Kidney (tissue), 22 donors: ENCODE measurements at places on chromosomes 3 and 15. TPM values are rescaled to one million over a fixed set of nuclear protein-coding genes. Genes with fewer than 3 reads are reported as not detected.
A peak's percentile ranks its signal among the peaks of the same experiment; 100 is the strongest.

DNA sequence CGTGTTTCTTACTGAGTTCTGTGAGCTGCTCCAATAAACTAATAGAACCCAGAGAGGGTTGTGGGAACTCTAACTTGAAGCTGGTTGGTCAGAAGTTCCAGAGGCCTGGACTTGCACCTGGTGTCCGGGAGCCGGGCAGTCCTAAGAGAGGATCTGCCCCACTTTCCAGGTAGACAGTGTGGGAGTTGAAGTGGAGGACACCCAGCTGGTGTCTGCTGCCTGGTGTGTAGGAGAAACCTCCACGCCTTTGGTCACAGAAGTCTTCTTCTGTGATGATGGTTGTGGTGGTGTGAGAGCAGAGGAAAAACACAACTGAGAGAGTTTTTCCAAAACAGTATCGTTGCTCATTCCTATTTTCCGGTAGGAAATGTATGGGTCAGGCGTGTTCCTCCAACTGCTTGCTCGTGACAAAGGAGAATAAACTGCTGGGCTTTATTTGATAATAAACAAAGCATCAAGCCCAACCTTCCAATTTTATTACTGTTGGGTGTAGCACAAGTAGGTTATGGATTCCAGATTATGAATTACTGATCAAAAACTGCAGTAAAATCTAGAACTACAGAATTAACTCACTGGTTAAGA is 137.0 kb downstream of the KLF13 start:
- no peak for DNase-seq

DNA sequence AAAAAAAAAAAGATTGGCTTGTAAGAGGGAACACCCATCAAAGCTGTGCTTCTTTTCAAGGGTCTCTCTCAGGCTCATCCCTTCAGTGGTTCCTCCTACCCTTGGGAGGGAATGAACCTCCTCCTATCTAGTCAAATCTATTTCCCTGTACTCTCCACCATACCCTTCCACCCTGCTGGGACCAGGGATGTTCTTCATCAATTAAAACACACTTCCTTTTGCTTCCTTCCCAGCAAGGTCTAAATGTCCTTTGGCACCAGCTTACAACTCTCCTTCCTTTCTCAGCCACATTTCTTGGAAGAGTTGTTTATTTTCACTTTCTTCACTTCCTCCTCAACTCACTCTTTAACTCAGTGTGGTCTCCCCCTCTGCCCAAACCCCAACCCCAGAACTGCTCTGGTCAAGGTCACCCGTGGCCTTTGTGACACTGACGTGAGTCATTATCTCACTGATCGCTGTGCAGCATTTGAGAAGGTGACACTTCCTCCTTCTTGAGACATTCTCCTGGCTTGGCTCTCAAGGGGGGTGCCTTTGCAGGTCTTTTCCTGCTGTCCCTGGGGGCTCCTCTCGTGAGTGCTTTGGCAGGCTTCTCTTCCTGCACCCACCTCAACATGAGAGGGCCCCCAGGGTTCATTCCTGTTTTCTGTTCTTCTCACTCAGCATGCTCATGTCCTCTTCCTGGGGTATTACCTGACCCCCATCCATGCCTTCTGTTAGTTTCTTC is 210.5 kb upstream of the TLE3 start:
- no peak for DNase-seq

DNA sequence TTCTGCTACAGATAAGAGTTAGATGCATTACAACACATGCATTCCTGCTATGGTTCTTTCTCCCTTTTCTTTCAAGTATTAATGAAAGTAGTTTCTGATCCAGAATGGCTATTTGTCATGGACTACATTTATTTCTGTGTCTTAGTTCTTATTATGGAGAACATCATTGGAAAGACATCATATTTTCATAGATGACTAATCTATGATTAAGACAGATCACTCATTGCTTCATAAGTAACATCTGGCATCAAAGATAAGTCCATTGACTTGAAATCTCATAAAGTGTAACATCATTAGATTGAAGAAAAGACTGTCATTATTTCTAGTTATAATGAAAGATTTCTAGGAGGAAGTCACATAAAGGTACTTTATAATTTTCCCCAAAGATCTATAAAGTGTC is 366.7 kb downstream of the NSUN3 start:
- DNase-seq = no peak

DNA sequence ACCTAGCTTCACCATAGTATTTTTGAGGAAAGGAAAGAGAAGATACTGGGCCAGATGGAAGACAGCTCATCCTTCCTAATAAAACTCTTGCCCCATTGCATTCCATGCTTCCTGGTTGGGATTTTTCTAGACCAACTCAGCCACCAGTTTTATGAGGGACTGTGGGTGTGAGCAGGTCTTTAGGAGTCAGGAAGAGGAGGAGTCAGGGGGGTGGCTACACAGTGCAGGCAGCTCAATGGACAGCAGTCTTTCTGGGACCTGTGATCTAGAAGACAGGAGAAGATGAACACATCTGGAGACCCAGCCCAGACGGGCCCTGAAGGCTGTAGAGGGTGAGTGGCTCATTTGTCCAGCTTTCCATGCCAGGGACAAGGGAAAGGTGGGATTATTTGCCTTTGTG is at the start of gene NOX5:
Gene NOX5, plus strand, starts transcription at position 242 of the 400 bp plus-strand sequence. Its CDS starts 41 bp downstream, at position 283.
- peak; percentile 7 for DNase-seq

GRCh38 chr3:123447749-123448517 is 957 bp downstream of the ADCY5 start:
- DNase-seq = no peak

GRCh38 chr3:159770998-159771397 is 217.6 kb upstream of the IL12A start:
- DNase-seq = no peak

DNA sequence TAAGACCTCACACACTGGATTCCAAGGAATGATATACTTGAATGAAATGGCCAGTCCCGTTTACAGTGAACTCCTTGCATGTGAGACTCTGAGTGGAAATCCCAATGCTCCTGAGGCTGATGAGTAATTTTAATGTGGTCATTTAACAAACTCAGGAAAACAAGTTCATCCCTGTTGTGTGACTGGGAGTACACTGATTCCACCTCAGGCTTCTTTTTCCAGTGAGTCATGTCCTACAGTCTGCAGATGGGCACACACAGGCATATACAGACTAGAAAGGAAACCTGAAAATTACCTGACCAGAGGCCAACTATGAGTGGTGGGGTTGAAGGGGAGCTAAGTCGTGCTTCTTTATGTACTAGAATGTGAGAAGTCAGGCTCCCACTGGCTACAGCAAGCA is 5.8 kb downstream of the SQOR start:
- DNase-seq = no peak

DNA sequence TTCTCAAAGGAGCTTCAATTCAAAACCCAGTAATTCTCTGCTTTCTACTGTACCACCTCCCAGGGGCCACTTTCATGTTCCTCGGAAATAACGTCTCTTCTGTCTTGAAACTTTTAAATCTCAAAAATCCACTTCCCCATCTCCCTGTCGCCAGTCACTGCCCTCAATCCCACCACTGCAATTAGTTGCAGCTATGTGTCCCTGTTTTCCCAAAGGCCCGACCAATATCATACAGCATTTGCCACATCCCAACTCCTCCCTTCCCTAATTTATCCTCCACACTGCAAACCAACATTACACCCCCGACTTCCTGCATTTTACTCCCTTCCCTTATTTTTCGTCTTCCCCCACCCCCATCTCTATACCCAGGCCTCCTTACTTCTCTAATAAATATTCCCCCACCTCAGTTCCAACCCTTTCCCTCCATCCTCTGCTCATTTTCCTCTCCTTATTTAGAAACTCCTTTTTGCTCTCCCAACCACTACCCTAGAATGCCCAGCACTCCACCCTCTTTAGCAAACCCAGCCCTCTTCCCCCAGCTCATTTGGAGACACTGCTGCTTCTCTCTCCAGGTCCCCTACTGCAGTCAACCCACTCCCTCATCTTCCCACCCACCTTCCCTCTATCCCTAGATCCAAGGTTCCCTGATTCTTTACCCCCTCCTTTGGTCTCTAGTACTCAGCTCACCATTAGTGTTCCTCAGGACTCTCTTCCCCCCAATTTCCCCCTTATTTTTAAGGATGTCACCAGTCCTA is 1.1 kb downstream of the NPTN start:
- DNase-seq = peak; percentile 68

- DNase-seq = no peak
These were observed 84.9 kb upstream of the TBL1XR1 start for GRCh38 chr3:177282119-177282655.

DNA sequence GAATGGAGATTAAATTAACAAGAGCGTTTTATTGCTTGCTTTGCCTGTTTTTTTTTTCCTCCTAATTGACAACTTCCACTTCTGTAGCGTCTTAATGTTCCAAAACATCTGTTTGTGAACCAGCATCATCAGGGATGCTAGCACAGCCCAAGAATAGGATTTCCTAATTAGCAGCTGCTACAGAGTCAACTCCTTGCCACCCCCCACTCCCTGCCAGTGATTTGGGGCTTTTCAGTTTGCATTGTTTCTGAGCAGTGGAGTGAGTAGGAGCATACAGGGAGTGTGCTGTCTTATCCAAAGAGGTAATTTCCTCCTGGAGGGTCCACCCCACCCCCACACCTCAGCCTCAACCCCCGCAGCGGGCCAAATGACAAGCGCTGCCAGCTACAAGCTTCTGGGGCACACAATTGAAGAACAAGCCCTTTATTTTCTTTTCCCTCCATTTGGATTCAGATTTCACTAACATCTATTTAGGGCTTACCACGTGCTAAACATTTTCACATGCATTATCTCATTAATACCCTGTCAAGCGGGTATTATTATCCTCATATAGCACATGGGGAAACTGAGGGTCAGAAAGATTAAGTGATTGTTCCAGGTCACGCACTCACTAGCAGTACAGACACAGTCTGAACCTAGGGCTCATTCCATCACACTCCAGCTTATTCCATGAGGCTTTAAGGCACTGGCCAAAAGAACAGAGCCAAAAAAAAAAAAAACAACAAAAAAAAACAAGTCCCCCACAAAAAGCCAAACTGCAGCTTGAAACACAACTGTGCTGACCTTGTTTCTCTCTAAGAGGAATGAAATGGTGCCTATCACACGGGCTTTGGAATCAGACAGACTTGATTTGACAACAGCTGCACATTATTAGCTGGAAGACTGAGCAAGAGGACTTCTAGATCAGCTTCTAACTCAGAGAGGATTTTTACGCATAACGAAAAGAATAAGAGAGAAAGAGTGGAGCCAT is 16.4 kb downstream of the HEG1 start:
- DNase-seq = peak; percentile 80

- no peak for DNase-seq
These were observed 12.9 kb downstream of the B3GNT5 start for GRCh38 chr3:183265834-183266417.

- no peak for DNase-seq
These were observed 33.9 kb upstream of the TBC1D23 start for GRCh38 chr3:100226712-100227429.

- peak; percentile 31 for DNase-seq
These were observed 262.5 kb upstream of the LRTM1 start for GRCh38 chr3:55190331-55190730.

GRCh38 chr3:170469151-170470062 is 50.7 kb downstream of the CLDN11 start:
- DNase-seq = peak; percentile 94

GRCh38 chr15:35693886-35694285 is 147.9 kb upstream of the DPH6 start:
- DNase-seq = peak; percentile 28

- no peak for DNase-seq
These were observed 290.0 kb downstream of the TLE3 start for GRCh38 chr15:69807721-69808120.

GRCh38 chr15:88073391-88073691 is 183.2 kb downstream of the NTRK3 start:
- DNase-seq = peak; percentile 75

GRCh38 chr3:37905346-37905745 is 43.7 kb downstream of the CTDSPL start:
- DNase-seq = peak; percentile 35

DNA sequence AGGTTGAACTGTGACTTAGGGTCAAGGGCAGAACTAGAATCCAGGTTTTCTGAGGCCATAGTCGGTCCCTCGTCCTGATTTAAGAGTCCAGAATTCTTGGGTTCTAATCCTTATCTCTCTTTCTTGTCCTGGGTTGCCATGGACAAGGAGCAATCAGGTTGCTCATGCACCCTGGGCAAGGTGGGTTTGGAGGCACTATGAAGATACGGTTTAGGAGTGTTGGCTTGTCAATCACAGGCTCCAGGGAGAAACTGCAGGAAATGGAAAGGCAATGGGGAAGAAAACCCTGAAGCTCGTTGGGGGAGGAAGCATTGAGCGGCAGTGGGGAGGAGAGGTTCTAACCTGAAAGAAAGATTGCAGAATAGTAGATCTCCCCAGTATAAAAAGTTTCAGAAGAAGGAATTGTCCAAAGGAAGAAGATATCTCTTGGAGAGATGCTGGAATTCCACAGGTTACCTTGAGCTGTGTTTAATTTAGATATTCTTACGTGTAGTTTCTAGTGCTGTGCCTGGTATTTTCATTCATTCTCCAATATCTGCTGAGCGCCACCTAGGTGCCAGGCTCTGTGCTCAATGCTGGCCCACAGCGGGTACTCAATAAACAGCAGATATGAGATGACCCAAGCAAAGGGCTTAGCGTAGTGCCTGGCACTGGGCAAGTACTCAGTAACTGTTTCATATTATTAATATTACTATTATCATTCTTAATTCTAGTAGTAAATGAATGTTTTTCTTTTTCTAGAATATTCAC is 2.0 kb downstream of the ACAN start:
- DNase-seq = no peak

GRCh38 chr3:33541918-33542317 is 101.7 kb upstream of the UBP1 start:
- DNase-seq = no peak

- peak; percentile 22 for DNase-seq
These were observed 6.4 kb downstream of the PFN2 start for GRCh38 chr3:149964291-149964690.

- peak; percentile 45 for DNase-seq
These were observed 3.1 kb upstream of the CFAP20DC start for GRCh38 chr3:59052803-59053411.

- DNase-seq = no peak
These were observed 547.0 kb downstream of the NSUN3 start for GRCh38 chr3:94609908-94610307.

DNA sequence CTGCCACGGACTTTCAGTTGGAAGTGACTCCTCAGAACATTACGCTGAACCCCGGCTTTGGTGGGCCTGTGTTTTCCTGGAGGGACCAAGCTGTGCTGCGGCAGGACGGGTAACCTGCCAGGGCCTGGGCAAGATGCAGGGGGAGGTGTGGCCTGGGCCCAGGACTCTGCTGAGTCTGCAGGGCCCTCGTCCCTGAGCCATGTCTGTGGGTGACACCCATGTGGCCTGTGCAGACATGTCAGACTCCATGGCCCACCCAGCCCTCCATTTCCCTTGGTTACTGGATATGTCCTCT is 4.9 kb upstream of the ITIH3 start:
- DNase-seq = peak; percentile 60

GRCh38 chr3:144821583-144821982 is 850.0 kb downstream of the DIPK2A start:
- DNase-seq = no peak

PLSCR5 gene
- total RNA-seq = not detected

SPINK8 gene
- not detected for total RNA-seq

AADACL2 gene
- not detected for total RNA-seq

P2RY14 gene
- 2.4 TPM for total RNA-seq

FES gene
- 33.5 TPM for total RNA-seq

HES1 gene
- 44.3 TPM for total RNA-seq

RTP3 gene
- not detected for total RNA-seq

C3orf49 gene
- total RNA-seq = not detected

SI gene
- not detected for total RNA-seq

CMSS1 gene
- total RNA-seq = 27.0 TPM

KBTBD13 gene
- 0.06 TPM for total RNA-seq

HCN4 gene
- total RNA-seq = 0.50 TPM

CNOT10 gene
- 34.0 TPM for total RNA-seq

TIGIT gene
- total RNA-seq = 2.7 TPM

NAALADL2 gene
- 20.2 TPM for total RNA-seq

GOLGA6L9 gene
- 2.9 TPM for total RNA-seq

BAHD1 gene
- total RNA-seq = 28.4 TPM

BTLA gene
- total RNA-seq = 3.2 TPM

A4GNT gene
- not detected for total RNA-seq
